ENCODE measurements at places on chromosomes 16 and 17.

- no peak for DNase-seq
Observed at GRCh38 chr17:58870747-58871146, 115.1 kb downstream of the PPM1E start.

DNA sequence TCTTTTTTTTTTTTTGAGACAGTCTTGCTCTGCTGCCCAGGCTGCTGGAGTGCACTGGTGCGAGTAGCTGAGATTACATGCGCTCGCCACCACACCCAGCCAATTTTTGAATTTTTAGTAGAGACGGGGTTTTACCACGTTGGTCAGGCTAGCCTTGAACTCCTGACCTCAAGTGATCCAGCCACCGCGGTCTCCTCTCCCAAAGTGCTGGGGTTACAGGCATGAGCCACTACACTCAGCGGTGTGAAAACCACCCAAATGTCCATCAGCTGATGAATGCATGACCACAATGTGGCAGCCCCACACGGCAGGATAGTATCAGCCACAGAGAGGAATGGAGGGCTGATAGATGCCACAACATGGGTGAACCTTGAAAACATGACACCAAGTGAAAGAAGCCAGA, 2.1 kb downstream of the P2RX5 start:
- no peak for DNase-seq

GRCh38 chr17:57859601-57860413, 10.0 kb upstream of the MRPS23 start:
- no peak for DNase-seq

GRCh38 chr17:606508-607250, 108.0 kb downstream of the VPS53 start:
- DNase-seq: no peak

- no peak for DNase-seq
Observed at GRCh38 chr17:30824002-30824355, 513 bp downstream of the CRLF3 start.

DNA sequence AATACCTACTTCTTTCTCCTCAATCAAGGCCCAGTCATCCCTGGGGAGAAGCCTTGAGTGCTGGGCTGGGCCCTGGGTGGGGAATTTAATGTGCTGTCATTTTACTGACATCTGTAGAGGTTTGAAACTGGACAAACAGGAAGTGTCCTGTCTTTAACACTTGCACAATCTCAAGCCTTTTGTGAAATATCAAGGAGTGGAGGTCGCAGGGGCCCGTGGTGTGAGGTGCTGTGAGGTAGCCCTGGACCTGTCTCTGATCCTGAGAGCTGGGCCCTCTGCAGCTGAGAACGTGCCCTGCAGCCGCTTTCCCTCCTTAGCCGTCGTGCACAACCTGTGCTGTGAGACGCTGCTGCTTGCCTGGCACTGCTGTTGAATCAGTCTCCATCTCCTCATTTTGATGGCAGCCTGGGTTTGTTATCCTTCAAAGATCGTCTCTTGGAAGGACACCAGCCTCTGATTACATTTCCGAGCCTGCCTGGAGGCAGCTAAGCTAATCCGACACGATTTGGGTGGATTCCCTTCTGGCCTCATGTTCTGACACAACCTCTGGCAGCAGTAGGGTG, 29.9 kb downstream of the SMARCE1 start:
- DNase-seq: no peak

GRCh38 chr17:49694847-49695697, 12.7 kb downstream of the SLC35B1 start:
- DNase-seq: no peak

DNA sequence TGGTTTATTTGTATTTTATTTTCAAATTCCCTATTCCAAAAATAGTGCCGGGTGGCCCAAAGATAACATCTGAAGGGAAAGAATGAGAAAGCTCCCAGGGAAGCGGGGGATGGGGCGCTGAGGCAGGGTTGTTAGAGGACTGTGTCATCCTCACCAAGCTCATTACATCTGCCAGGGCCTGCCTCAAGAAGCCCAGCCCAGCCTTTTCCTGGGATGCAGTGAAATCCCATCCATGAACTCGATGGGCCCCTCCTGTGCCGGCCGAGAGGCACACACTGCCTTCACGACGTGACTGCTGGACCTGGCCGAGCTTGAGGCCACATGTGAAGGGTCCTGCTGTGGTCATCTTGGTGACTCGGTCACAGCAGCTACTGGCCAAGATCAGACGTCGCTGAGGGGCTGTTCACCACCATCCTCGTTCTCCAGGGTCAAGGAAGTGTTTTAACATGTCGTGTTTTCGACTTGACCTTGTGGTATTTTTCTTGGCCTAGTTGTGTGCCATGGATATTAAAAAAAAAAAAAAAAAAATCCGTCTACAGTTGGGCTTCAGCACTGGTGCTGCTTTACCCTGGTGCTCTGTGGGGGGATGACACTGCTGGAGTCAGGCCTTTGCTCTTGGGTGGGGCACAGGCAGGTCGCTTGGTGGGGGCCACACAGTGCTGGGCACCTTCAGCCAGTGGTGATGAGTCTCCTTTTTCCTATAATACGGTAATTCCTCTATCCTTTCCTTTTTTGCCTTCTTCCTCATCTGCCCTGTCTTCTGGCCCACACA, 4.9 kb downstream of the TIMM22 start:
- DNase-seq: no peak

DNA sequence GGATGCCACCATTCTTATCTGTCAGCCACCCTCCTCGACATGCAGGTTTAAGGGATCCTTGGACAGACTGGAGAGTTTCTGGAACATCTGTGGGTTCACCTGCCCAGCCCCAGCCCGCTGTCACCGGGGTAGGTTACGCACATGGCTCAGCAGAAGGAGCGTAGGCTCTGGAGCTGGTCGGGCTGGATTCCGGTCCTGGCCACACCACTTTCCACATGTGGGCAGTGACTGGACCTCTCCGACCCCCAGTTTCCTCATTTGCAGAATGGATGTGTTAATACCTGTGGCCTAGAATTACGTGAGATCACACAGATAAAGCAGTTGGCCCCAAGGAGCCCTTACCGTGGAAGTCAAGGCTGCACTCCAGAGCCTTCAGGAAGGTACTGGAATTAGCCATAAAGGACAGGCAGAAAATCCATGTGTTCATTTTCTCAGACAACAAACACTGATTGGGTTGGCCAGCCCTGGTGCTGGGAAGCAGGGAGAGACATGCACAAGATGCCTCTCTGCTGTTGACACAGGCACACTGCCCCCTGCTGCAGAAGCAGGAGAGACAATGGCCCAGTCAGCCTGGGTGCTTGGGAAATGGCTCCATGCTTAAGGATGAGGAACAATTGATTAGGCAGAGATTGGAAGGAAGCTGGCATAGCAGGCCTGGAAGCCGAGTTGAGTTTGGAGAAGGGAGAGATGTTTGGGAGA, 58.8 kb downstream of the SF3B3 start:
- DNase-seq: no peak

- no peak for DNase-seq
Observed at GRCh38 chr16:66036184-66036583, 330.3 kb upstream of the CDH5 start.

DNA sequence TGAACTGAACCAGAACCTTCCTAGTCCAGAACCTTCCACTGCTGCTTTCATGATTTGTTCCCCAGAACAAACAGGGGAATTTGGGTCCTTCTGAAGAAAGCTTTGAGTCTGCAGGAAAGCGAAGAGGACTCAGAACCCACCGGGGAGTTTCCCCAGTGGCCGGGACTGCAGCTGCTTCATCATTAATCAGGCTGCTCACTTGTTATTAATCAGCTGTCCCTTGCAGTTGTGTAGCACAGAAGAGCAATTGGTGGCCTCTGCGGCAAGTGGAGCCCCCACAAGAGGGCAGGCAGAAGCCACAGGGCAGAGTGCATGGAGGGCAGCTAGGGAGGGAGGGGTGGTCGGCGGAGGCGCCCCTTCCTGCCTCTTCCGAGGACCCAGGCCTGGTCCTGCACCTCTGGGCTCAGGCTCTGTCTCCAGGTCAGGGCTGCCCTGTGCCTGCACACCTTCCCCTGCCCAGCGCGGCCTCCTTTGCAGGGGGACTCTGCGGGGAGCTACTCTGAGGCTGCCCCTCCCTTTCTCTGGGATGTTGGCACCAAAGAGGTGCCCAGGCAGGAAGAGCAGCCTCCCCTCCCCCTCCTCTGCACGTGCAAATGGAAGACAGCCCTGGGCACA, 6.9 kb downstream of the CCL17 start:
- DNase-seq: no peak
